Stimulated activated CD8-positive, alpha-beta memory T cell treated with anti-CD3 and anti-CD28 coated beads, Interleukin-4, amount 100 ng/mL, for 1 hour (primary cell): ENCODE measurements at places on chromosomes 7 and 10.

- no peak for DNase-seq
Measured at GRCh38 chr7:131249003-131249402, 78.7 kb upstream of the MKLN1 start.

DNA sequence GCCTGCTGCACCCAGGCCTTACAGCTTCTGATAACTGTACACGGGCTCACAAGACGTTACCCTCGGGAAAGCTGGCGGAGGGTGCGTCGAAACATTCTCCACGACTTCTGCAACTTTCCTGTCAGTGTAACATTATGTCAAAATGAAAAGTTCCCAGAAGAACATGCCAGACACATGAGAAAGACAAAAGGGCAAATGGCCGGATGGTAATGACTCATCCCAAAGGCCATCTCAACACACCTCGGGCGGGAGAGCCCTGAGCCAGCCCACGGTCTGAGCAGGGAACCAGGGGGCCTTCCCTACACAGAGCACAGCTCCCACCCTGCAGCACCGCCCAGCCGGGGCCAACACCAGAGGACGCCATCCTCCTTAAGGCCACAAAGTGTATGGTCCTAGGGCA lies 118.7 kb downstream of the MAD1L1 start:
- no peak for DNase-seq

DNA sequence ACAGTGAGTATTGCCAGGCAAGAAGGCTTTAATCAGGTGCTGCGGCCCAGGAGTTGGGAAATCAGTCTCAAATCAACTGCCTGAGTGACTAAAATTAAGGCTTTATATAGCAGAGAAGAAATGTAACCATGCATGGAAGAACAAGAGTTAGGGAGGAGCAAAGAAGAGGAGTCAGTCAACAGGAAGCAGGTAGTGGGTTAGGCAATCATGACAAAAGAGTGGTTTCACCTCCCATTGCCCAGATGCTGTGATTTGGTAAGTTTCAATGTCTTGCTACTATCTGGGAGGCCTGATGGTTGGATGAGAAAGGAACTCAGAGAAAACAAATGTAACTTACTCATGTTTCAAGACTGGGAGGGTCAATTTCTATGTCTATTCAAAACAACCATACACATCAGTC lies 998.3 kb downstream of the GATA3 start:
- no peak for DNase-seq

GRCh38 chr10:90494183-90494582 lies 363.7 kb downstream of the HTR7 start:
- no peak for DNase-seq

- DNase-seq, result no peak
Measured at GRCh38 chr7:44100458-44101302, 3.5 kb upstream of the AEBP1 start.

DNA sequence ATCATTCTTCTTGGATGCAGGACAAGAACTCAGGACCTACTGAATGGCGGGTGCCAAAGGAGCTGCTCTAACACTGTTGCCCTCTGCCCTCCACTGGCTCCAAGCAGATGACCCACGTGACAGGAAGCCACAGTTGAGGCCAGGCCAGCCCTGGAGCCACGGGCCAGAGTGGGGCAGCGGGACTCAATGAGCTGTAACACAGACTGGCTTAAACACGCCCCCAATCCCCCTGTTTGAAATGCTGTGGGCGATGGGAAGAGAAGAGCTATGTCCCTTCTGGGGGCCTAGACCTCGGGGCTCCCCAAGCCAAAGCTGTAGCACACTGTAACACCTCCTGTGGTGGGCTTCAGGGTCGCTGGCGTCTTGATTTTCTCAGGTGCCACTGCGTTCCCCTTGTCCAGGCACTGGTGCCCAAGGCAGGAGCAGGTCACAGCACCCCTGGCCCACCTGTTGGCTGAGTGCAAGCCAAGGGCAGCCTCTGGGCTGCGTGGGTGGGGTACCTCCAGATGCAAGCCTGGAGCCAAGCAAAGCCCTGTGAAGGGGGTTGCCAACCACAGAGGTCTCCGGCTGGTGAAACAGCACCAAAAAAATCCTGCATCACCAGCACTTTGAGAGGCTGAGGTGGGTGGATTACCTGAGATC lies 18.6 kb upstream of the ZMIZ2 start:
- DNase-seq, result no peak

DNA sequence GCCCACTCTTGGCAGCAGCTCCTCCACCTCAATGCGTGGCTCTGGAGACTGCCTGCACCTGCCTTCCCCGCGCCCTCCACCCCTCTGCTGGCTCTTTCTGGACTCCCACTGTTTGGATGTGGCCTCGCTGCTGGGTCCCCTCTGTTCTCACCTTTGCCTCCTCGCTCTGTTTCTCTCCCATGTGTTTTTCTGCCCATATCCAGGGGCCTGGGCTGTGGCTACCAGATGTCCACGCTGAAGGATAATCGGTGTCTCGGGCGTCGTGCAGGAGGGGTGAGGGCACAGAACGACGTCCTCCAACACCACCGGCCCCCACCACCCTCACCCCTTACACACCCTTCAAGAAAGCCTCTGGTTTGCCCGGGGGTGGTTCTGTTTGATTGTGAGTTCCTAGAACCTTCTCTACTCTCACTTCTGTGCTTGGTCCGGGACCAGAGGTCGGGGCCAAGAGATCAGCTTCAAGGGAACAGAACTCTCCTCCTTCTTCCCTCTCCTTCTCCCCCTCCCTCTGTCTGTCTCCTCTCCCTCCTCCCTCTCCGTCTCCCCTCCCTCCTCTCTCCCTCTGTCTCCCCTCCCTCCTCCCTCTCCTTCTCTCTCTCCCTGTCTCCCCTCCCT lies 31.7 kb downstream of the AP5Z1 start:
- DNase-seq, result no peak

- DNase-seq, result no peak
Measured at GRCh38 chr10:122663516-122664130, 36.0 kb downstream of the C10orf120 start.

GRCh38 chr7:24108906-24109376 lies 175.0 kb upstream of the NPY start:
- no peak for DNase-seq

DNA sequence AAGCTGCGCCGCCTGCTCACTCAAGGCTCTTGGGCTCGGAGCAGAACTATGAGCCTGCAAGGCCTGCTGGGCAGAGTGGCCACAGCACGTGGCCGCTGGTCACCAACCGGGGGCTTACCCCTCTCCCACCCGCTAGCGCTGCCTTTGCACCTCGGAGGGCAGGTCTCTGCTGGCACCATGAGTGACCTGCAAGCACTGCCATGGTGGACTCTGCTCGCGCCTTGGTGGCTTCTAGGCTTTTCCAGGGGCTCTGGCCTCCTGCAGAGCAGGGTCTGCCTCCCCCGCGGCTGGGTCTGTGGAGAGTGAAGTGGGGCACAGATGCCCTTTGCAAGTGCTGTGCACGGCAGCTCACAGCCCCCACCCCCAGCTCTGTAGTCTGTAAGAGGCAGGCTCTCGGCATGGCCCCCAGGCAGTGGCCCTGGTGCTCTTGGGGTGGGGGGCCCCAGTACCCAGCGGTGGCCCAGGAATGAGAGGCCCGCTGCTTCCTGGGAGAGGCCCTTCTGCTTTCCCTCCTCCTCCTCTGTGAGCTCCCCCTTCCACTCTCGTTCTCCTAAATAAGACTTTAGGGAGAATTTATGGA lies 119.6 kb downstream of the INPP5A start:
- no peak for DNase-seq

GRCh38 chr7:36045326-36045725 lies 107.7 kb upstream of the EEPD1 start:
- no peak for DNase-seq

DNA sequence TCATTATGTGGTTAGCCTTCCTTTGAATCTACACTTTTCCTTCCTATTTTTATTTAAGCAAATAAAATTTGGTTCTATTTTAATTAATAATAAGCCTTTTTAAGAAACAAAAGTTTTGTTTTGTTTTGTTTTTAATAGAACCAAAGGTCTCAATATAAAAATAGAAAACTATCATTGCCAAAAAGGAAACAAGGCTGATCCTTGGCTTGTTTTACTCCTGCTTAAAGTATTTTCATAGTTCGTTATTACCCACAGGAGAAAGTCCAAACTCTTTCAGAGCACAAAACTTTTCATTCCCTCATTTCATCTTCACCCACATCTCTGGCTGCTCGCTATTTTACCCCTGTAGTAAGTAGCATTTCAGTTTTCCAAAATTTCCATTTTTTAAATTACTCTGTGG lies 374.8 kb downstream of the SEMA3D start:
- DNase-seq, result no peak

- no peak for DNase-seq
Measured at GRCh38 chr10:114908896-114909295, 29.1 kb upstream of the TRUB1 start.

GRCh38 chr7:132250480-132251326 lies 325.6 kb downstream of the PLXNA4 start:
- DNase-seq, result no peak

DNA sequence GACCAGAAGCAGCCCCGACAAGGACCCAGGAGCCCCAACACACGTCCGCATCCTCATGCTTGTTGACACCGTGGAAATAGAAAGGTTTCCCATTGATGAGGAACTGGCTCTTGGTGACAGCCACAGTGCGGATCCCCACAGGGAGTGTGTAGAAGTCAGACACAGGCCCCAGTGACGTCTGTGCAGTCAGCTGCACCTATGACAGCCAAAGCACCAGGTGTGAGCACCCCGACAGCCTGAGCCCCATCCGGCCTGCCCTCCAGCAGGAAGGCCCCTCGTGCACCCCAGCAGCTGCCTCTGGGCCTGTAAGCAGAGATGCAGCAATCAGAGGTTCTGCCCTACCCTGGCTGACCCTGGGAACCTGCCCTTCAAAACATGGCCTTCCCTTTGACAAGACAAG lies 7.1 kb downstream of the GUSB start:
- DNase-seq, result no peak

DNA sequence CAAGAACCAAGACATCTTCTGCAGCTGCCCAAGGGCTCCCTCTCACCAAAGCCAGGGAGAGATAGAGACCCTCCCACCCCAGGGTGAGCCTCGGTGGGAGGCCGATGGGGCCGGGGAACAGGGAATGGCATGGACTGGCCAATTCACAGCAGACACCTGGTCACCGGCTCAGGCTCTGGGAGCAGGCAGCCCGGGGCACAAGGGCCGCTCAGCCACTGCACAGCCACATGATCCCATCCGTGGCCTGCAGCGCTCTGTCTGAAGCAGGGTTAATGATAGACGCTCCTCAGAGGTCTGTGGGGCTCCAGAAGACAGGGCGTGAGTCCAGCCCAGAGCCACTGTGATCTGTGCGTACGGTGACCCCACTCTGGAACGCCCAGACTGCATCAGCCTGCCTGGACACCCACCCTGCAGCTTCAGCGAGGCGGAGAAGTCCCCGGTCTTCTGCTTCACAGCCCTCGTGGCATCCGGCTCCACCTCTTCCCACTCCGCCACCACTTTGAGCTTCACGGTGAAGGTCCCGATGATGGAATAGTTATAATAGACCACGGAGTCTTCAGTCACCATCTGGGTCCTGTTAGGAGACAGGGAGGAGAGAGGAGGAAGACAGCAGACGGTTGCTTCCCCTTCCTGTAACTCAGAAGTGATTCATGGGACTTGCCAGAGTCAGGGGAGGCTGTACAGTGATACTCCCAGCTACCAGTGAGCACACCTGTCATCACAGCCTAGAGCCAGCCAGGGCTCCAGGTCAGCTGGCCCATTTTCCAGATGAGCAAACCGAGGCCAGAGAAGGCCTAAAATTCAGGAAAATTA lies 14.0 kb downstream of the TMEM130 start:
- no peak for DNase-seq

- DNase-seq, result no peak
Measured at GRCh38 chr10:84842593-84842992, 514.2 kb downstream of the CCSER2 start.

GRCh38 chr7:15236952-15237351 lies 324.9 kb downstream of the AGMO start:
- no peak for DNase-seq

GRCh38 chr7:36393826-36394225 lies 4.2 kb downstream of the ANLN start:
- DNase-seq, result no peak

DNA sequence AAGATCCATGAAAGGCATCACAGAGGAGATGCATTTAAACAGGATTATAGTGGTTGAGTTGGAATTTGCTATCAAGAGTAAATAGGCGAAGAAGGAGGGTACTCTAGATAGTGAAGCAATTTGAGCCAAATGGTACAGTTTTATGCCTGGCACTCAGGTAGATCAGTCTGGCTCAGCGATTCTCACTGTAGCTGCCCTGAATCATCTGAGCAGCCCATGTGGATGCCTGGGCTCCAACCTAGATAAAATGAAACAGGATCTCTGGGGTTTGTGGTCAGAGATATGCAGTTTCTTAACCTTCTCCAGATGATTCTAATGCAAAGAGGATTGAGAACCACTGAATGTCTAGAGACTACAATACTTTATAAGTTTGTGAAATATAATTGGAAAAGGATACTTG lies 282.0 kb upstream of the FZD1 start:
- no peak for DNase-seq

DNA sequence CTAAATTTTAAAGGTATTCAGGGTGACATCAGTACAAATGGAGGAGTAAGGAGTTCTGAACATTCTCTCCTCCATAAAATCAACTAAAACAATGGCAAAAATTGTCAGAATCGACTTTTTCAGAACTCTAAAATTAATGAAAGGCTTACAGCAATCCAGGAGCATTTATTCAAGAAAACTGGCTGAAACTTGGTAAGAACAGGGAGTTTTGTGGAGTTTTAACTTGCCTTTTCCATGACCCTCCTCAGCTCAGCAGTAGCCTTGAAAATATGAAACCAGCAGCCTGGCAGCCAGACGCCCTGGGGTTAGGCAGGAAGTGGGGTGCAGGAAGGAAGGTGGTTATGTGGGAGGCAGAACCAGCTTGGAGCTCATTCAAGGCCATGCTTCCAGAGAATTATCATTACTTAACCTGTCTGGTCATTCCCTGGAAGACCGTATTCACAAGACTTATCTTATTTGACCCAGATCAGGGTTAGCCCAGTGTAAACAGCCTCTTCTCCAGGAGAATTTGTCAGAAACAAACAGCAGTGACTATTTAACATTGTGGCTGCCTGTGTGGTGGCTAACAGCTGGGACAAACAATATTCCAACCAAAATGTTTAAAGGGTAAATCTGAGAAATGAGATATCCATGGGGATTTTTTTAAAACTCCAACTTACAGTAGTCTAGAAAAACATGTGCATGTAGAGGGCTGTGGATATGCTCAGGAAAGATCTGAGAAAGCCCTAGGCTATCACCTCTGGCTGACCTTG lies 75.7 kb upstream of the MACROH2A2 start:
- no peak for DNase-seq

DNA sequence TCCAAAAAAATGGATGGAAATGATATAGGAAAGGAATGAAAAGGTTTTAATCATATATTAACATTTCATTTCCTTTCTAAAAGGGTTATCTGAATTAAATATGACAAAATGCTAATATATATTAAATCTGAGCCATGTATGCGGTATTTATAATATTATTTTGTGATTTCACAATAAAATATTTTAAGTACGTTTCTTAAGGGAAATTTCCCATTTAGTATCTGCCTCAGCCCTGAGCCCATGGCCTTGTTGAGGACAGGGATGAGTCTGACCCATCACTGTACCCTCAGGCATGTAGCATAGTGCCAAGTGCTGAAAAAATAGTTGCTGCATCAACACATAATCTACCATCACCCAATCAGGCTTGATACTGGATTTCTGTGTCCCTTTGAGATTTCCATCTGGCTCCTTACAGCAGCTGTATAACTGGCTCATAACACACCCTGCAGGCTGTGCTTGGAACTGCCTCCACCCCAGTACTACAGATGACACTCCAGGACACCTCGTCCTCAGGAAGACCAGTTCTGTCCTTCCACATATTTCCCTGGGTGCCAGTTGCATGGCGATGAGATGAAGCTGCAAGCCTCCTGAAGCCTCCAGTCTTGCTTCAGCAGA lies 59.4 kb upstream of the ASAH2 start:
- no peak for DNase-seq

GRCh38 chr10:75984067-75984466 lies 552.6 kb downstream of the LRMDA start:
- DNase-seq, result no peak
